ENCODE measurements at places on chromosomes 3 and 15.
A peak's percentile ranks its signal among the peaks of the same experiment; 100 is the strongest.

DNA sequence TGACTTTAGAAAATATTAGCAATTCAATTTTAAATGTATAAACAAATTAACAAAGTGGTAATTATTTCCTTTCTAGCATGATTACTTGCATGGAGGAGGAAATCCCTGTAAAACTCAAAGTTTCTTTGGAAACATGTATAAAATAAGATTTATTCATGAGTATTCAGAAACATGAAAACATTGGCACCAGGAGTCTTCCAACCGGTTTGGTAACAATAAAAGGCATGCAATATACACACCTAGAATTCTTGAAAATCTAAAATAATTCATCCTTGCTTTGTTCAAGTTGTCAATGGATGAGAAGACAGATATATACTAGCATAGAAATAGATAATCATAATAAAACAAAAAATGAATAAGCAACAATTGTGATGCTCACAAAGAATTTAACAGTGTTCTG lies 76.4 kb downstream of the ZPLD1 start:
- no peak for DNase-seq

GRCh38 chr3:187165144-187165543 lies 25.8 kb upstream of the RPL39L start:
- DNase-seq = peak; percentile 18

- DNase-seq = no peak
Measured at GRCh38 chr3:151443583-151443982, 17.3 kb downstream of the IGSF10 start.

DNA sequence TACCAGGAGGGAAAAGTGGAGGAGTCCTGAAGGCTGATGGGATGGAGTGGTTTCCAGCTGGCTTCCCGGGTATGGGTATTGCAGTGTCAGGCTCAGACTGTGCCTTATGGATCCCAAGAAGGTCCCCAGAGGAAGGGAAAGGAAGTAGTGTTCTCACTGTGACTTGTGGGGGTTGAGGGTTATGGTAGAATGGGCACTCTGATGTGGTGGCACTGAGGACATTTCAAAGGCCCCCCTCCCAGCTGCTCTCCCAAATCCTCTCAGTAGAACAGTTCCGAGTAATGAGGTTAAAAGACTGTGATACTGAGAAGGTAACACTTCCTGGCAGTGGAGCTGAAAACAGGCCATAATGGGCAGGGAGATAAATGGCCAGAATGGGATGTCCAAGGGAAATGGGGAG lies 23.1 kb upstream of the TIMP4 start:
- DNase-seq = no peak

- no peak for DNase-seq
Measured at GRCh38 chr15:88430051-88430450, 37.1 kb downstream of the MRPL46 start.

GRCh38 chr15:81346611-81347010 lies 22.7 kb upstream of the STARD5 start:
- DNase-seq = no peak

GRCh38 chr3:57100046-57100695 lies 39.7 kb downstream of the SPATA12 start:
- DNase-seq = peak; percentile 75

DNA sequence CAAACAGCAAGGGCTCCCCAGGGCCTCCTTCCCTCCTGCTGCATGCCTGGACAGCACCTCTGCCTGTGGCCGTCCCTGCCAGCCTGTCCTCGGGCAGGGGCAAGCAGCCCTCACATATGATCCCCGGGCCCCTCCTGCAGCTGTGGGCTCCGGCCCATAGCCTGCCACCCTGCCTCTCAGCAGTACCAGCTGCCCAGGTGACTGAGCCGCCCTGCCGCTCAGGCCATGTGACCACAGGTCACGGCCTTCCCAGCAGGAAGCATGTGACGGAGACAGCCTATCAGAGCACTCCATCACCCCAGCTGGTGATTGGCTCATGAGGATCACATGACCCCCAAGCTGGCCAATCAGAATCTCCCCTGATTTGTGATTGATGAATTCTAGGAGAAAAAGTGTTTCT lies 23.9 kb downstream of the ALDH1L1 start:
- DNase-seq = no peak

- DNase-seq = peak; percentile 29
Measured at GRCh38 chr3:103002425-103003176, 567.8 kb downstream of the ZPLD1 start.

- peak; percentile 77 for DNase-seq
Measured at GRCh38 chr3:118882353-118882947, 152.2 kb downstream of the IGSF11 start.

- no peak for DNase-seq
Measured at GRCh38 chr3:104873331-104873730, 493.4 kb upstream of the ALCAM start.

- DNase-seq = no peak
Measured at GRCh38 chr3:111802163-111802625, 56.9 kb upstream of the PHLDB2 start.

DNA sequence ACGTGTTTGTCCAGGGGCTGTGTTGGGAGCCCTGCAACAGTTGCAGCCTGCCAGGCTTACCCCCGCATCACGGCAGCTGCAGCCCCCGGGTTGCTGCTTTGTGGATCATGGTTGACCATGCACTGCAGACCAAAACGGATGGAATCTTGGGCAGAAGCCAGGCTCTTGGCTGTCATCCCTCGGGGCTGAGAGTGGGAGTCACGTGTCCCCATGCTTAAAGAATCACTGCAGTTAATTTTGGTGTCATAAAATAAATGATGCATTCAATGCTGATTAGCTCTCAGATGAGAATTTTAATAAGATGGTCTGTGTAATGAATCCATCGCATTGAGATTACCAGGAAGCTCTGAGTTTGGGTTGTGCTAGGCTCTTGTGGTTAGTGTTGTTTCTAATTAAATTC lies 115.6 kb downstream of the CHDH start:
- DNase-seq = peak; percentile 59

- no peak for DNase-seq
Measured at GRCh38 chr15:100721758-100722550, 119.6 kb downstream of the ASB7 start.

DNA sequence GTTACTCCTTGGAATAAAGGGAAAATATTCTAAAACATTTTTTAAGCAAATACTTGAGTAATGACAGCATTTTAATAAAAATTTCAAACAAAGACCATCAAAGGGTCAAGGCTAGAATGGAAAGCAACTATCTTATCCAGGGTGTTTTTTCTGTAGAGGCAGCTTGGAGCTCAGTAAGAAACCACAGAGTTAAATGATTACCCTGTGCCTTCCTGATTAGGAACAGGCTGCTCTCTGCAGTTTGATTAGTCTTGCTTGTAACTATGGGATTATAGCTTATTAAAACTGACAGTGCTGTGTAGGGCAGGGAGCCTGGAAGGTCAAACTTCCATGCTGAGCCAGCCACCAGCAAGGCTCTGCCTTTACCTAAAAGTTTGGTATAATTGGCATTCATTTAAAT lies 33.1 kb downstream of the QTRT2 start:
- no peak for DNase-seq

- no peak for DNase-seq
Measured at GRCh38 chr3:35900079-35900478, 260.8 kb downstream of the ARPP21 start.

DNA sequence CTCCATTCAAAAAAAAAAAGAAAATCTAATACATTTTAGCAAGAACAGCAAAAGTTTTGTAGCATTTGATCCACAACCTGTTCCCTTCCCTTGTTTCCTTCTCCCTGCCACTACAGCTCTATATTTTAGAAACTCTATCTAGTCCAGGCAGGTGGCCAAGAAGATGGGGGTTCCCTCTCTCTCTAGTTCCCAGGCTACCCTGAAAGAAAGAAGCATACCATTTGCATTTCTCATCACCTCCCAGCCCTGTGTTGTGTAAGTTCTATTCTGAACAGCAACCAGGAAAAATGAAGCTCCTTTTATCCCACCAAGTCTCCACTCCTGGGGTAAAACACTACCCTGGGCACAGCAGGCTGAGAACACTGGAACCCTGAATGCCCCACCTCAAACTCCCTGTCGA lies 100.0 kb downstream of the PCCB start:
- DNase-seq = no peak

DNA sequence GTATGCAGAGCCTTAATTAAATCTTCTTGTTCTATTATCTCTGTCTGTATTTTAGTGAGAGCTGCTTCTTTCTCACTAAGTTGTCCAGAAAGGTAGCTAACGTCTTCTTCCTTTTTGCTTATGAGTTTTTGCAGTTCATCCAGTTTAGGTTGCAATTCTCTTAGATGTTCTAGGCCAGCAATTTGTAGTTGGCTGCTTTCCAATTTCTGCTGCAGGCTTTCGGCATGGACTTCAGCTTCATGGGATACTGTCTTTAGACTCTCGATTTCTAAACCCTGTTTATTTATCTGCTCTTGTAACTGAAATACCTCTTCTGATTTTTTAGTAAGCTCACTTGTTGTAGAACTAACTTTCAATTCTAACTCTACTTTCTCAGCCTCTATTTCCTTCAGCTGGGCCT lies 35.5 kb upstream of the HCLS1 start:
- DNase-seq = no peak

DNA sequence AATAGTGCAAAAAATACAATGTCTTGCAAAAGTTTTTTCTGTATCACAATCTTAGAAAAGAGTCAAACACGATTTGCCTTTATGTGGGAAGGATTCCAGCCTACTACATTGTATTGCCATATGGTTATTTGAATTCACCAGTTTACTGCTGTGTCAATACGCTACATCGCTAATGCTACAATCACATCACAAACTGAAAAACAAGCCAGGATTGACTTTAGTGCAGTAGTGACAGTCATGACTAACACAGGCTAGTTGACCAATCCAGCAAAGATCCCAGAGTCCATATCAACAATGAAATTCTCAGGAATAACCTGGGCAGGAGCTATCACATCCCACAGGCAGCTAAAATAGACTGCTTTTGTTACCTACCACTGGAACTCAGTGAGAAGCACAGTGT lies 67.0 kb downstream of the IL12A start:
- DNase-seq = no peak

DNA sequence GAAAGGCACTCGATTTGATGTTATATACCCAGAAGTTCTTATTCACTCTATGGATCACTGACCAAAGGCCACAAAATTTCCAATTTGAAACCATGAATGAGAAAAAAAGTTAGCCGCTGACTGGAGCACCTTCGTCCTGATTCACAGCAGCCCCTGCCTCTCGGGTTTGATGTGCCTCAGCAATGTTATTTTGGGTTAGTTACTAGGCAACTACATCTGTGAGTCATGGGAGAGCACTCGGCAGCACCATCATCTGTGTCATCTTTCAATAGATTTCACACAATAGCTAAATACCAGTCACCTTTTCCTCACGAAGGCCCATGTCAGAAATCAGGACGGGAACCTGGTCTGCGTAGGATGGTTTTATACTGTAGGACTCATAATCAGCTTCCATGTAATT lies 269.2 kb downstream of the ZBBX start:
- peak; percentile 58 for DNase-seq

- DNase-seq = no peak
Measured at GRCh38 chr3:45440562-45440961, 52.2 kb downstream of the LARS2 start.

GRCh38 chr3:49133226-49133951 lies 539 bp upstream of the LAMB2 start:
- DNase-seq = peak; percentile 71

Data from putamen (tissue), 1 donor.